Mesothelial cell of epicardium (in vitro differentiated cells): ENCODE measurements at places on chromosomes 3 and 15.

DNA sequence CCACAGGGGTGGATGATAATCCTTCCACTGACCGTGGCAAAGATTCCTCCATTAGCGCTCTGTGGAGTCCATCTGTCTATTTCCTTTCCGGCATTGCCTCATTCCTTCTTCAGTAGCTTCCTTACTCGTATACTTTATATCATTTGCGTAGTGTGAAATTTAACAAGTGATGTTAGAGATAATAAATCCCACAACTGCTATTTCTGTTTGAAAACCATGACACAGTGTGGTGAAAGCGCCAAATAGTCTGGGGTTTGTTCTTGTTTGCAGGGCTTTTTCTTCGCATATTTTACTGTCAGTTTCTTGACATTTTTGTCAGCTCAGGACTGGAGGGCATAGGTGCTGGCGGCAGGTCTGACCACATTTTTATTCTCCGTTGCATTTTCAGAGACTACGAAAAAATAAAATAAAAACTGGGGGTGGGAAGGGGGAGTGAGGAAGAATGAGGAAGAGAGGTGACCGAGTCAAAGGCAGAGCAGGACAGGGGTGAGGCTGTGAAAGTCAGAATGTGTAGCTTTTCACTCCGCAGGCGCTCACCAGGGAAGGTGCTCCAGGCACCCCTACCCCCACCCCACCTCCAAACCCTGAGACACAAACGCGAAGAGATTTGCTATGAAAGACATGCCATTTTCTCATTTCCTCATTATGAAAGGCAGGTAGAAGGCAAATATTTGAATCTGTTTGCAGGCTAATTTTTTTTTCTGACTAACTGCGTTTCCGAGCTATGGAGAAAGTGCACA is 965.0 kb downstream of the MCTP2 start:
- no peak for DNase-seq

GRCh38 chr3:103684904-103685303 is 1250.1 kb downstream of the ZPLD1 start:
- no peak for DNase-seq

DNA sequence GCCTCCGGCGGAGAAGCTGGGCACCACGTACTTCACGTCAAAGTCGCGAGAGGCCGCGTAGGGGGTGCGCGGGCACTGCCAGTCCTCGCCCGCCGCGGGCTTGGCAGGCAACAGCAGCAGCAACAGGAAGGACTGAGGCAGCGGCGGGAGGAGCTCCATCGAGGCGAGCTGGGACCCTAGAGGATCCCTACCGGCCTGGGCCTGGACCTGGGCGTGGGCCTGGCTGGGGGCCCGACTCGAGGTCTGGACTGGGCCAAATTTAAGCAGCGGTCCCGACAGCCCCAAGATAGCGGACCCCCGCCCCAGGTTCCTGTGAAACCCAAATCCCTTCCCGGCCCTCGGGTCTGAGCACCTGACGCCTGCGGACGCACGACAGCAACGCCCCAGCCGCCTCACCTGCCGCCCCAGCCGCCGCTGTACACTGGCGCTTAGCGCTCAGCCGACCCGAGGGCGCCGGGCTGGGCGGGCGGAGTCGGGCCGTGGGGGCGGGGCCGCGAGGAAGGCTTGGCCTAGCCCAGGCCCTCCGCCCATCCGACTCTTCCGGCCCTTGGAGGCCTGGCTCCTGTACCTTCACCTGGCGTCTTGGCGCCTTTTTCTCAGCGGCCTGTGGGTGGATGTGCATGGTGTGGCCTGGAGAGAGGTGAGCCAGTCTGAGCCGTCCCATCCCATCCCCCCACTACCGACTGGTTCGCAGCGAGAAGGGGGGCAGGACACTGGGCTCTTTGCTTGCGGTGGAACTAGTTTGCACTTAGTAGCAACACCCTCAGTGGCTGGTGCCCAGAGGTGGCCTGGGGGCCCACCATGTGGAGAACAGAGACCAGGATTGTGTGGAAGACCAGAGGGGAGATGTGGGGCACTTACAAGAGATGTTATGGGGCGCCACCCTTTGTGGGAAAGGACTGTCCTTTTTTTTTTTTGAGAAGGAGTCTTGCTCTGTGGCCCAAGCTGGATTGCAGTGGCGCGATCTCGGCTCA is at the start of gene MST1R:
TSS of gene MST1R (minus strand) at position 423 of the 974 bp plus-strand sequence. CDS start at position 159, 264 bp downstream.
- DNase-seq: peak; percentile 58

DNA sequence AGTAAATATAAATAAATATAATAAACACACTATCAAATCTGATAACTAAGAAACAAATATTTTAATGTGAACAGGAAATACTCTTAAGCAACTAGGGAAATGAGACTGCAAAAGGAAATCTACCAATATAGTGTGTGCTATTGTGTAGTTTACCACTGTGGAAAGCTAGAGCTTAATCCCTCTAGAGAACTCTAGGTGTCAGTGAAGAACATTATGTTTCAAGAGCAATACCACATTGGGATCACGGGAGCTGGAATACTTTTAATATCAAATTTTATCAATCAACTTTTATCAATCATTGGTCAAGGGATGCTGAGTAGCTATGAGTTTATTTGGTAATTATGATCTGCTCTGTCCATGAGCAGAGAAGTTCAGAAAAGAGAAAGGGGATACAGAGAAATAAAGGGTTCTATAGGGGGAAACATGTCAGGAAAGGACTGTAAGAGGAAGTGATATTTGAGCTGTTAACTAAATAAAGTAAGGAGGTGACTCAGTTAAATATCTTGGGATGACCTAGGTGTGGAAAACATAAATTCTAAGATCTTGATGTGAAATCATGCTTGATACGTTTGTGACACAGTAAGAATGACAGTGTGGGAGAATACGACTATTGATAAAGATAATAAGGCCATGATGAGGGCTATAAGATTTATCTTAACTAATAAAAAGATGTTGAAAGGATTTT is 762.2 kb upstream of the ALCAM start:
- DNase-seq: no peak

DNA sequence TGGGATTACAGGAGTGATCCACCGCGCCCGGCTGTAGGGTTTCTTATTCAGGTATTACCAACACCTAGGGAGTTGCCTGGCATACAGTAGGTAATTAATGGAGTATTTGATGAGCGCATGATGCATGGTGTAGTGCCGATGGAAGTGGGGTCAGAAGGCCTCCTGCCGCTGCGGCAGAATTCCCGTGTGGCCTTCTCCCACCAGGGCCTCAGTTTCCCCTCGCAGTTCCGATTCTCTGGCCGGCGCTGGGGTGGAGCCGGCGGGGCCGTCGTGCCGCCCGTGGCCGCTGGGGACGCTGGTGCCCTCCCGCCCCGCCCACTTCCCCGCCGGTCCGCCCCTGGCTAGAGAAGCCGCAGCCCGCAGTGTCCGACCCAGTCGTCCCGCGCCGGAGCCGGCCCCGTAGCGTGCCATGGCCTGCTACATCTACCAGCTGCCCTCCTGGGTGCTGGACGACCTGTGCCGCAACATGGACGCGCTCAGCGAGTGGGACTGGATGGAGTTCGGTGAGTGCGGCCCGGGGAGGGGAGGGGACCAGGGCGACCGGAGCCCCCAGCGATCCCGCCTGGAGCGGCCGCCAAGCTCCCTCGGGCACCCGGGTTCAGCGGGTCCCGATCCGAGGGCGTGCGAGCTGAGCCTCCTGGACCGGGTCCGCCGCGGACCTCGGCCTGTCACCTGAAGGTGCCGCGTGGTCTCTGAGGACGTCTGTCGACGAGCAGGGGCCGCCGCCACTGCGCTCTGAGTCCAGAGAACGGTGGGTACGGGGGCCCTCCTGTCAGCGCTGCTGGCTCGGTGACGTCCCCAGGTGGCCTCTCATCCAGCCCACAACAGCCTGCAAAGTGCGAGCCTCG is at the start of gene IRAK2:
TSS of gene IRAK2 (plus strand) at position 374 of the 848 bp plus-strand sequence. CDS start at position 410, 36 bp downstream.
- DNase-seq: peak; percentile 51

DNA sequence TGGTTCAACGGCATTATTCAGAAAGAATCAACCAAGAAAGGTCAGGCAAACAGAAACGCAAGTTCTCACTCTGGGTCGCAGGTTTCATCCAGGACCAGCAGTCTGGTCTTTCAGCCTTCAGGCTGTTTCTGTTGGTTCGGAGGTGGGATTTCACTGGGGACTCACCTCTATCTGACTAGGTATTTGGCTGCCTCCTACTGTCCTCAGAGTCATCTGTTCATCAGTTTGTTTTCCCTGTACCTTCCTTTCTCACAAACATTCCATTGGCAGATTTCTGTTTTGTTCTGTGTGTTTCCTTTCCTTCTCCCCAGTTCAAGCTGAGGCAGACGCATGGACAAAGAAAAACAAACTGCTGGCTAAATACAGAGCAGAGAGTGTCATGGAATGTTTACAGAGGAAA is 1046.6 kb upstream of the CFAP20DC start:
- DNase-seq: no peak

DNA sequence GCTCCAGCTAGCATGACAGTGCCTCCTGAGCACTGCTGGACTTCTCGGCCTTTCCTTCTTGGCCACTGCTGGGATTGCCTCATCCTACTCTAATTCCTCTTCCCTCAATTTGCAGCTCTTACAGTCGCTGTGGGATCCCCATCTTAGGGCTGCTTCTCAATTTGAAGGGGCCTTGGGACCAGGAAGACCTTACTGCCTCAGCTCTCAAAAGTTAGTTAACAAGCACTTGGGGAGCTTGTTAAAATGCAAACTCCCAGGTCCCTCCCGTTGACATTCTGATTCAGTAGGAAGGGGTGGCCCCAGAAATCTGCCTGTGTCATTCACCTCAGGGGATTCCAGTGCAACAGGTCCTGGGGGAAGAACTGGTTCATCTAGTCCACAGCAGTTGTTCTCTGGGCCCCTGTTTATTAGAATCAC is 14.8 kb downstream of the BDH1 start:
- no peak for DNase-seq

- DNase-seq: no peak
Measured at GRCh38 chr3:183131735-183132134, 30.8 kb downstream of the LAMP3 start.

- no peak for DNase-seq
Measured at GRCh38 chr3:150764566-150764965, 1.6 kb upstream of the SIAH2 start.

DNA sequence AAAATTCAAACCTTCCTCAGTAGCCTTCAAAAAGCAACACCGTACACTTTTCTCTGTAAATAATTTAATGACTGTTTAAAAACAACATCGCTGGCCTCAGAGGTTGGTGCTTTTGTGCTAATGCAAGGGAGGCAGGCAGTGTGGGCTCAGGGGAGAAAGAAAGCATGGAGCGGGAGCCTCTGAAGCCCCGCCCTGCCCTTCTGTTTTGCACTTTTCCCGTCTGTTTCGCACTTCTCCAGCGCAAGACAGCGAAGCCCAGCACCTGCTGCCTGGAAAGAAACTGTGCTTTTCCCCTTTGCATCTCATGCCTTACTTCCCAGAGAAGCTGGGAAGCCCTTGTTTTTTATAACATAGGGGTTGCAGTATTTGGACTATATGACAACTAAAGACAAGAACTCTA is 23.1 kb downstream of the TRPM1 start:
- DNase-seq: no peak

DNA sequence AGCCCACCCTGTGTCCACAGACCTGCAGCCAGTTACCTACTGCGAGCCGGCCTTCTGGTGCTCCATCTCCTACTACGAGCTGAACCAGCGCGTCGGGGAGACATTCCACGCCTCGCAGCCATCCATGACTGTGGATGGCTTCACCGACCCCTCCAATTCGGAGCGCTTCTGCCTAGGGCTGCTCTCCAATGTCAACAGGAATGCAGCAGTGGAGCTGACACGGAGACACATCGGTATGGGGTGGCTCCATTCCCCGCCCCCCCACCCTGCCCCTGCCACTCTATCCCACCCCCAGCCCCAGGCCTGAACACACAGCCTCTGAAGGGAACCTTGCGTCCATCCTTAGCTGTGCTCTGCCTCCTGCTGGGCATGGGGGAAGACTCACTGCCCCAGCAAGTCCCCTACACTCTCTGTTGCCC is 73.2 kb downstream of the AAGAB start:
- DNase-seq: no peak

GRCh38 chr3:128489927-128490649 is 2.9 kb downstream of the GATA2 start:
- DNase-seq: no peak

- no peak for DNase-seq
Measured at GRCh38 chr3:48400824-48401433, 28.9 kb downstream of the FBXW12 start.

GRCh38 chr3:54949491-54950044 is 21.7 kb upstream of the LRTM1 start:
- no peak for DNase-seq

- no peak for DNase-seq
Measured at GRCh38 chr15:66063147-66063546, 190.4 kb downstream of the MEGF11 start.

DNA sequence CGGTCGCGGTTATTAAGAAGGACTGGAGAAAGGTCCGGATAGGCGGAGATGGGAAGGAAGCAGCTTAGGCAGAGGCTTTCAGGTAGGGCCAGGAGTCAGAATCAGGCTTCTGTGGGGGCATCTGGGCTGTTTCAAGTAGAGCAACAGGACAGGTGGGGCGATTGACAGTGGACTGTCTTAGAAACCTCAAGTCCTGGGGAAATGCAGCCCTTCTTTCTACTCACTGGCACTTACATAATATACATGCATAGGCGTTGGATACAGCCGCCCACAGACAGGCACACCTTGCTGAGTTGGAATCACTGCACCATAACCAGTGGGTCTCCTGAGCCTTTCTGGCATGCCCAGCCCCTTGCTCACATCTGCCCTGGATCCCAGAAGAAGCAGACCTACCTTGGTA is 730 bp downstream of the MYD88 start:
- DNase-seq: no peak

DNA sequence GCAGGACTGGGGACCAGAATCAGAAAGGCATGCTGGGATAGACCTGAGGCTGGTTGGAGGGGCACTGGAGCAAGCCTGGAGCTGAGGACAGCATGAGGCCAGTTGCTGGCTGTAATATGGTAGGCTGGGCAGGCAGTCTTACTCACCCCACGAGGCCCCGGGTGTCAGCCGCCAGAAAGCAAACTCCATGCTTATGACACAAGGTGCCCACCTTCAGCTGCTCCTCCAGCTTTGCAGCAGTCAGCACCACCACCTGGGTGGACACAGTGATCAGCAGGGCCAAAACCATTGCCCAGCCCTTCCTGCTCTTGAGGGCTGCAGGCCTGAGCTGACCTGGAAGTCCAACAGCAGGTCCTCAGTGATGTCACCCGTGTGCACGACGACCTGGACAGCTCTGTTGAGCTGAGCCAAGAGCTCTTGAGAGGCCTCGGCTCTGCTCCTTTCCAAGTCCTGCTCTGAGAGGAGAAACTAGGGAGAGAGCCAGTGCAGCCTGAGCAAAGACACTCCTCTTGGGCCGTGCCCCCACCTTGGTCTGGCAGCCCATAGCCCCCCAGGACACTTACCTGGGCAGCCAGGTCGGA is 747 bp downstream of the UBA7 start:
- no peak for DNase-seq

DNA sequence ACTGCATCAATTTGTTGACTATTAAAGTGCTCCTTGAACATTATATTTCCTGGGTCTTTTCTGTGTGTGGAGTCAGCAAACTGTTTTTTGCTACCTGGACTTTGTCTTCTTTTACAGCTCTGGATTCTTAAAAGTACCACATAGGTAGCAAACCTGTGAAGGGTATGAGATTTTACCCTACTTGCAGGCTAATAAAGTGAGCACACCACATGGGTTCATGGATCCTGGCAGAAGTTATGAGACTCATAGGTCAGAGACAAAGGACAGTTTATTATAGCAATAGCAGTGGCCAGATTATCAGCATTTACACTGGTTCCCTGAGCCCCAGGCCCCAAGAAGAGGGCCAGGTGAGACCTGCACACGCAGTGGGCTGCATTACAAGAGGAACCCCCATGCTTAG is 8.0 kb upstream of the SACM1L start:
- DNase-seq: no peak

- DNase-seq: no peak
Measured at GRCh38 chr3:176595307-176595706, 602.0 kb downstream of the TBL1XR1 start.

- no peak for DNase-seq
Measured at GRCh38 chr3:29527246-29527645, 246.4 kb downstream of the RBMS3 start.

GRCh38 chr15:96804754-96805153 is 474.3 kb downstream of the NR2F2 start:
- DNase-seq: no peak
